ENCODE measurements at places on chromosomes 4 and X. TPM values are rescaled to one million over a fixed set of nuclear protein-coding genes. Genes with fewer than 3 reads are reported as not detected.

Gene XK
- total RNA-seq: 1.4 TPM

Gene RAB39B
- total RNA-seq: 6.9 TPM

GRCh38 chr4:4980621-4981230, 38.5 kb downstream of the CYTL1 start:
- no peak for DNase-seq

GRCh38 chr4:159016593-159017024, 86.3 kb upstream of the RAPGEF2 start:
- peak; percentile 63 for DNase-seq

Gene PNMA6F
- 0.13 TPM for total RNA-seq

Gene NUP62CL
- total RNA-seq: 5.5 TPM

DNA sequence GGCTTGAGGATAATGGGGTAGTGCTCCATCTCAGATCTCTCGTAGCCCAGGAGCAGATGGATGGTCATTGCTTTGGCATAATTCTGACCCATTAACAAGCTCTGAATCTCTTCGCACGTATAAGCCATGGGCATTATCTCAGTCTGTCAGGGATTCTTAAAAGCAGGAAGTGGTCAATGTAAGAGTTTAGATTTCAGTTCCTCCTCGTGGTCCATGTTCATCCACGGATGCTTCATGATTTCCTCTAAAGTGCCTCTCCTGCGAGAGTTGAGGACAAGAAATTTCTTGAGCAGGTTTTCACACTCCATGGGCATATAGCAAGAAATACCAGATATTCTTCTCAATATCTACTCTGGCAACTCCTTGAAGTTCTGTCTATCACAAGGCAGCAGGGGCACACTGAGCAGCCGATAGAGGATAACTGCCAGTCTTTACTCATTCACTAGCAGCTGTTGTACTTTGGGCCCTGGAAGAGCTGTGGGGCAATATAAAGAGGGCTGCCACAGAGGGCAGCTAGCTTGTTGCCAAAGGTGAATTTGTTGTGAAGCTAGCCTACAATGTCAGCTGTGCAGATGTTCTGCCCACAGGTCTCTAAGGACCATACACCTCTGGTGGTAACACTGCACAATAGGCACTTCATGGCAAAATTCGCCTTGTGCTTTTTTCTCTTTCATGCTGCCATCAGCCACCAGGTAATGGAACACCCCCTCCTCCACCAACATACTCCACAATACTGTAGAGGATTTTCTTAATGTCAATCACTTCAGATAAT, 52.0 kb upstream of the WDR17 start:
- no peak for DNase-seq
